Heart left ventricle (tissue), 16 donors: ENCODE measurements at places on chromosomes 3 and 15. TPM values are rescaled to one million over a fixed set of nuclear protein-coding genes. Genes with fewer than 3 reads are reported as not detected.

COL6A6 gene
- 0.26 TPM for total RNA-seq

DNAH1 gene
- 1.6 TPM for total RNA-seq

CCDC80 gene
- total RNA-seq = 130 TPM

GUCA1C gene
- 11.2 TPM for total RNA-seq

PARP14 gene
- 23.4 TPM for total RNA-seq

GOLGA6L2 gene
- not detected for total RNA-seq

ARL8B gene
- total RNA-seq = 53.4 TPM

CLEC3B gene
- 70.0 TPM for total RNA-seq

ROBO2 gene
- total RNA-seq = not detected

EPHA3 gene
- 5.6 TPM for total RNA-seq

RETNLB gene
- total RNA-seq = not detected

KLHL40 gene
- total RNA-seq = 0.77 TPM

LRRN1 gene
- 0.16 TPM for total RNA-seq

SLC27A2 gene
- total RNA-seq = not detected

RASGRP1 gene
- total RNA-seq = not detected

CLDN1 gene
- 45.0 TPM for total RNA-seq

NPAP1 gene
- total RNA-seq = not detected

CCR2 gene
- 0.77 TPM for total RNA-seq

TMEM87A gene
- total RNA-seq = 19.7 TPM

CFAP20DC gene
- total RNA-seq = 0.19 TPM

GPR62 gene
- 0.27 TPM for total RNA-seq

DCUN1D1 gene
- total RNA-seq = 26.7 TPM

FANCD2OS gene
- not detected for total RNA-seq

CNTN3 gene
- 0.36 TPM for total RNA-seq

DNAH12 gene
- not detected for total RNA-seq

MCTP2 gene
- 0.48 TPM for total RNA-seq

ENTPD3 gene
- total RNA-seq = 0.32 TPM

NTRK3 gene
- 2.6 TPM for total RNA-seq

LPCAT4 gene
- 80.0 TPM for total RNA-seq

ACKR4 gene
- total RNA-seq = 1.6 TPM

GHSR gene
- total RNA-seq = not detected

WDR72 gene
- total RNA-seq = not detected

GHRL gene
- total RNA-seq = not detected

ZKSCAN7 gene
- 3.7 TPM for total RNA-seq

CYP1A1 gene
- 0.42 TPM for total RNA-seq

GCNT3 gene
- total RNA-seq = not detected

OR5AC2 gene
- total RNA-seq = not detected

REC114 gene
- not detected for total RNA-seq

SYNM gene
- 405 TPM for total RNA-seq

SKOR1 gene
- total RNA-seq = 0.07 TPM

TRH gene
- not detected for total RNA-seq

UPK1B gene
- not detected for total RNA-seq

LEKR1 gene
- total RNA-seq = 1.8 TPM

CAPN3 gene
- 1.3 TPM for total RNA-seq

SLC35A5 gene
- total RNA-seq = 17.7 TPM
